Activated CD8-positive, alpha-beta memory T cell treated with anti-CD3 and anti-CD28 coated beads, Interleukin-2, amount 50 U/mL, for 4 hours (primary cell): ENCODE measurements at places on chromosomes 7 and 10.
A peak's percentile ranks its signal among the peaks of the same experiment; 100 is the strongest.

DNA sequence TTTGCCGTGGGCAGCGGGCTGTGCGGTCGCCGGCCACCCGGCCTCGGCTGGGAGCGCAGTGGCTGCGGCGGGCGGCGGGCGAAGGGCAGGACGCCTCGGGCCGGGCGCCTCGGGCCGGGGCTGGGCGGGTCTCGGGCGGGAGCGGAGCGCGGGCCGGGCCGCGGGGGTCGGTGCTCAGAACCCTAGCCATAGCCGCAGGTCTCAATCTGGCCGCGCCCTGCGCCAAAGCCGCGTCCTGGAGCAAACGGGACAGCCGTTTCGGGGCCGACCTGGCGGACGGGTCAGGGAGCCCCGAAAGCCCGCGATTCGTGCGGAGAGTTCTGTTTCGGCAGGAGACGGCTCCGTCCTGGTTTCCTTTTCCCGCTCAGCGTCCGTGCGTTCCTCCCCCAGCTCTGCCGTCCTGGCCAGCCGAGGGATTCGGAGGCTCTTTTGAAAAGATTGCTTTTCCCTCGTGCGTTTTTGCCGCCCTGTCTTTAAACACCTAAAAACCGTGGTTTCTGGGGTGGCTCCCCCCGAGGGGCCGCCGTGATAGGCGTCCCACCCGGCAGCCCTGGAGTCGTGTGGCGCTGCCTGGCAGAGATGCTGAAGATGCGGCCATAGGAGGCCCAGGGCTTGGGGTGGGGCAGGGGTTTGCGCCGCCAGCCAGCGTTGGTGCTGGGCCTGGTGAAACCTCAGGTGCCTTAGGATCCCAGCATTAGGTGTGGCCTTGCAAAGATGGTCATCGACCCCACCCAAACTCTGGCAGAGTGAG is 727 bp downstream of the RET start:
- no peak for DNase-seq

GRCh38 chr7:35694161-35694783 is 663 bp downstream of the HERPUD2 start:
- DNase-seq = no peak

- no peak for DNase-seq
Measured at GRCh38 chr7:128424686-128425275, 15.0 kb upstream of the IMPDH1 start.

DNA sequence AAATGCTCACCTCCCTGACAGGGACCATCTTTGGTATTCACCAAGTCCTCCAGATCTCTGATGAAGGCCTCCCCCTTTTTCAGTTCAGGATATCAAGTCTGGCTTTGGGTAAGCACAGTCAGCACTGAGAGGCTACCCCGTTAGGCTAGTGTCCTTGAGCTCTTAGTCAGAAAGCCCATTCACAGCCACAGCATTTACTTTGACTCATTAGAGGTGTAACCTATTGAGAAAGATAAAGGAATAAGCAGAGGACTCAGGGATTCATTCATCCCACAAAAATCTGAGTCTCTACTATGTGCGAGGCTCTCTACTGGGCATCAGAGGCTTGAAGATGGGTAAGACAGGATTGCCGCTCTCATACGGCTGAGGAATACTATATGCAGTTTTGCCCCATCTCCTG is 14.0 kb upstream of the RAMP3 start:
- no peak for DNase-seq

- no peak for DNase-seq
Measured at GRCh38 chr10:52212802-52213201, 101.3 kb upstream of the DKK1 start.

GRCh38 chr7:73770002-73770859 is at the start of gene CLDN3:
Gene CLDN3, minus strand, starts transcription at chr7:73770270. Its CDS starts 221 bp downstream, at chr7:73770049.
- no peak for DNase-seq

- no peak for DNase-seq
Measured at GRCh38 chr7:78232806-78233205, 434.2 kb downstream of the PHTF2 start.

DNA sequence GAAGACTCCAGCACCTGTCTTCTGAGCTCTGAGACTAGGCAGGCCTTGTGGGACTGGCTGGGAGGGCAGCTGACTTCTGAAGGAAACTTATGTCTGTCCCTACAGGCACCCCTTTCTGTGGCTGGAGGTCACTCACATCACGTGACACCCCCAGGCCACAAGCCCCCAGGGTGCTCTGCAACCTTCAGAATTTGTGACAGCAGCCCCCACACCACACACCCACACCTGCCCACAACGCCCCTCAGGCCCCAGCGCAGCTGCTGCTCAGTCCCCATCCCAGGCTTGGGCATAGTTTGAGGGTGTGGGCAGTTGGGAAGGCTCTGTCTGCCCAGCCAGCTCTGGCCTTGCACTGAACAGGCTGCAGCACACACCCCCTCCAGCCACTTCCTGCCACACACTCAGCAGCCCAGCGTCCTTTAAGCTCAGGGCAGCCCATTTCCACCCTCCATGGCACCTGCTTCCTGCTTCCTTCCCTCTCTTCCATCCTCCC is 80.0 kb upstream of the UNC5B start:
- no peak for DNase-seq

DNA sequence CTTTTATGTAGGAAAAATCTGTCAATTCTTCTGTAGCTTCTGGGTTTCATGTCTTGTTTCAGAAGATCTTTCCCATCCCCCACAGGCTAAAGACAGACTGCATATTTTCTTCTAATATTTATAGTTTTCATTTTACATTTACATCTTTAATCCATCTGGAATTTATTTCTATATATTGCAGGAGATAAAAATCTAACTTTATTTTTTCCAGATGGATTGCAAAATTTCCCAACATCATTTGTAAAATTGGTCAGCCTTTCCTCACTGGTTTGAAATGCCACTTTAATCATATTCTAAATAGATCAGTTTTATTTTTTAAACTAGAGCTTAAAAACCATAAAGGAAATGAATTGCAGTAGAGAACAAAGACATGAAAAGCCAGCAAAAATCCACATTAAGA is 46.9 kb downstream of the TMEM26 start:
- DNase-seq = no peak

GRCh38 chr10:12665501-12665900 is 316.2 kb downstream of the CAMK1D start:
- DNase-seq = no peak

- no peak for DNase-seq
Measured at GRCh38 chr10:133346413-133346812, 760 bp upstream of the PRAP1 start.

- DNase-seq = no peak
Measured at GRCh38 chr10:86598151-86598550, 56.2 kb upstream of the OPN4 start.

- no peak for DNase-seq
Measured at GRCh38 chr10:10787586-10787985, 230.1 kb upstream of the CELF2 start.

DNA sequence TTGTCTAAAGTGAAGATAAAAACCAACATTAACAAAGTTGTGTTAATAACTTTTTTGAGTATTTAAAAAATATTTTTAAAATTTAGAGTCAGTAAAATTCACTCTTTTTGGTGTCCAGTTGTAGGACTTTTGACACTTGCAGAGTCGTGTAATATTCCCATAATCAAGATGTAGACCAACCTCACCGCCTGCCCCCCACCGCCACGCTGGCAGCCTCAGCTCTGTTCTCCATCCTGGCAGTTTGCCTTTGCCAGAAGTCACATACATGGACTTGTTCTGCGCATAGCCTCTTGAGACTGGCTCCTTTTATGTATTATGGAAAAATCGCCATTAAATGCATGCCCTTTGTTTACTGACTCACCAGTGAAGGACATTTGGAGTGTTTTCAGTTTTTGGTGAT is 27.3 kb upstream of the SYCE1 start:
- DNase-seq = no peak

GRCh38 chr10:131561897-131562296 is 250.4 kb upstream of the TCERG1L start:
- DNase-seq = no peak

- no peak for DNase-seq
Measured at GRCh38 chr7:118312966-118313365, 88.5 kb downstream of the ANKRD7 start.

GRCh38 chr10:14652816-14653215 is 121.9 kb downstream of the FAM107B start:
- DNase-seq = no peak

- DNase-seq = no peak
Measured at GRCh38 chr10:42934351-42934811, 142.5 kb upstream of the RET start.

GRCh38 chr10:31101123-31101522 is 69.5 kb upstream of the ZNF438 start:
- peak; percentile 55 for DNase-seq

GRCh38 chr10:28970231-28970630 is 292.9 kb downstream of the BAMBI start:
- DNase-seq = no peak

GRCh38 chr7:69603937-69604494 is 5.7 kb downstream of the AUTS2 start:
- no peak for DNase-seq

- no peak for DNase-seq
Measured at GRCh38 chr10:93408783-93409182, 73.4 kb downstream of the MYOF start.

- DNase-seq = no peak
Measured at GRCh38 chr7:108716783-108717182, 147.1 kb downstream of the DNAJB9 start.

- DNase-seq = no peak
Measured at GRCh38 chr7:123184271-123184670, 15.5 kb downstream of the SLC13A1 start.

DNA sequence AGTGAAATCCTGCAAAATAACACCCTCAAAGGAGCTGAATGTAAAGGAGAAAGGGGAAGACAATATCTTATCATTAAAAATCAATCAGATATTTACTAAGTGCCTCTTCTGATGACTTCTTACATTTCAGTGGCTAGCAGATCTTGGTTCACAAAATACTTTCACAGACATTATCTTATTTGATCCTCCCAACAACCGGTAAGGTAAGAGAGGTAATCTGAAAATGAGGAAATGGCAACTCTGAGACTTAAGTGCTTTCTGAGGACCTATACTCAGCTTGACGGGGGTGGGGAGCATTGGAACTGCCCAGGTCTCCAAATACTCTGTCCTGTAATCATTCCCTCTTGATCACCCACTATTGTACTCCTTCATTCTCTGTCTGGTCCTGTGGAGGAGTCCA is 144.6 kb upstream of the MKLN1 start:
- DNase-seq = no peak

GRCh38 chr10:35058134-35058533 is 32.0 kb downstream of the CUL2 start:
- no peak for DNase-seq

GRCh38 chr7:33885290-33886148 is 19.8 kb upstream of the BMPER start:
- DNase-seq = no peak

DNA sequence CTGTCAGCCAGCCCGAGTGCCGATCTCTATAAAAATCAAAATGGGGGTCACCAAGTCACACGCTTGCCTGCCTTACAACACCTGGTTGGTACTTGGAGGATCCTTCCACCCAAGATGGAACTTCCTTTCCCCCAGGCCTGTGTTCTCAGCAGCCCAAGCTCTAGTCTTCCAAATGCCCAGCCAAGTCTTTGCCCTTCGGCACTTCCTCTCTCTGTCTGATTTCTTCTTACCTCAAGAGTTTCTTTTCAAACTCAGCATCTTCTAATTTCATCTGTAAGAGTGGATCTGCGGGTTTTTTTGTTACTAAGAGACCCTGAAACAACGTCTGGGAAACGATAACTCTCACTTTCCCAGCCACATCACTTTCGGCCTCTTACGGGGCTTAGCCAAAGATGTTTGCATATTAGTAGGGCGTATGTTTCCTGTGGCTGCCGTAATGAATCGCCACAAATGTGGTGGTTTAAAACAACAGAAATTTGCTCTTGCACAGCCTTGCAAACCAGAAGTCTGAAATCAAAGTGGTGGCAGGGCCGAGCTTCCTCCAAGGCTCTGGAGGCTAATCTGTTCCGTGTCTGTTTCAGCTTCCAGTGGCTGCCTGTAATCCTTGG is 219.9 kb downstream of the TCF7L2 start:
- DNase-seq = no peak

GRCh38 chr10:72097448-72098300 is 9.3 kb upstream of the SPOCK2 start:
- no peak for DNase-seq

DNA sequence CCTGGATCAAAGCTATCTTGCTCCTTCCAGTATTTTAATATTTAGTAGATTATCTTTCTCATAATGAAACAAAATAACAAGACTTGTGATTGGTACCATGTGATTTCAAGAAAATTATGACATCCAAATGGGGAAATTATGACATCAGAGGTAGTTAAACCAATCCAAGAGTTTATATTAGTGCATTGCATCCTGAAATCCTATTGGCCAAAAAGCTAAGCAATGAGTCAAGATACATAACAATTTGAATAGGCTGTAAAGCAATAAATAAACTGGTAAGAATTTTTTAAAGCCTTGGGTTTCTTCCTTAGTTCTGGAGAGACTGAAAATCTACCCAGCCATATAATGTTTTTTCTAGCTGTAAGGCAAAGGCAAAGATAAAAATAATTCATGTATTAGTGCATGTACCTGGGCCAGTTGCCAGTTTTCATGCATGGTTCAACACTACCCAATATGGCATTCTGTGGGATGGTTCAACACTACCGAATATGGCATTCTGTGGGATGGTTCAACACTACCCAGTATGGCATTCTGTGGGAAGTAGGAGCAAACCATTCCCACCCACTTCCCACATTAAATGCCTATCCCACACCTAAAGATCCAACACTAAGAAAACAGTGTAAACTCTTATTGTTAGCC is at the start of gene RNF148:
TSS of gene RNF148 (minus strand) at position 51 of the 639 bp plus-strand sequence. CDS start 172 bp downstream, outside the sequence.
- no peak for DNase-seq

GRCh38 chr7:452226-452751 is 67.4 kb downstream of the PDGFA start:
- DNase-seq = no peak
